ENCODE measurements at places on chromosomes 6 and 20. TPM values are rescaled to one million over a fixed set of nuclear protein-coding genes. Genes with fewer than 3 reads are reported as not detected.
A peak's percentile ranks its signal among the peaks of the same experiment; 100 is the strongest.

HUS1B gene
- polyA plus RNA-seq: 0.43 TPM

FOXQ1 gene
- polyA plus RNA-seq: 14.3 TPM

ANKRD66 gene
- polyA plus RNA-seq: not detected

KCNQ2 gene
- 9.6 TPM for polyA plus RNA-seq

RBPJL gene
- polyA plus RNA-seq: not detected

PRKN gene
- polyA plus RNA-seq: 12.9 TPM

ZC3H12D gene
- 0.63 TPM for polyA plus RNA-seq

RGS17 gene
- 3.2 TPM for polyA plus RNA-seq

DNA sequence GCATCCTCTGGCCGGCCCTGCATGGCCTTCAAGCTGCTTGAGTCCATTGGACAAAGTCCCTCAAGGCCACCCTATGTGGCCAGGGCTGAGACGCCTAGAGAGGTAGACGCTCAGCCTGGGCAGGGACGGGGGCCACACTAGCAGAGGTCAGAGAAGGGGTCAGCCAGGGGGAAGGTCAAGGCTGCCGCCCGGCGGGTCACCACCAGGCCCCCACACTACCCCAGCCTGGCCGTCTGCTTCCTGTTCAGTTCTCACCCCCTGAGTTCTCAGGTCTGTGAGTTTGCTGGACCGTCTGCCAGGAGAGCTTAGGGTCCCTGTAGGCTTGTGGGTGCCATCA, 37.3 kb downstream of the NTSR1 start:
- DNase-seq: no peak

- no peak for DNase-seq
Observed at GRCh38 chr6:36985417-36985807, 584 bp downstream of the MTCH1 start.

- no peak for DNase-seq
Observed at GRCh38 chr6:151803743-151804142, 3.7 kb upstream of the ESR1 start.

DNA sequence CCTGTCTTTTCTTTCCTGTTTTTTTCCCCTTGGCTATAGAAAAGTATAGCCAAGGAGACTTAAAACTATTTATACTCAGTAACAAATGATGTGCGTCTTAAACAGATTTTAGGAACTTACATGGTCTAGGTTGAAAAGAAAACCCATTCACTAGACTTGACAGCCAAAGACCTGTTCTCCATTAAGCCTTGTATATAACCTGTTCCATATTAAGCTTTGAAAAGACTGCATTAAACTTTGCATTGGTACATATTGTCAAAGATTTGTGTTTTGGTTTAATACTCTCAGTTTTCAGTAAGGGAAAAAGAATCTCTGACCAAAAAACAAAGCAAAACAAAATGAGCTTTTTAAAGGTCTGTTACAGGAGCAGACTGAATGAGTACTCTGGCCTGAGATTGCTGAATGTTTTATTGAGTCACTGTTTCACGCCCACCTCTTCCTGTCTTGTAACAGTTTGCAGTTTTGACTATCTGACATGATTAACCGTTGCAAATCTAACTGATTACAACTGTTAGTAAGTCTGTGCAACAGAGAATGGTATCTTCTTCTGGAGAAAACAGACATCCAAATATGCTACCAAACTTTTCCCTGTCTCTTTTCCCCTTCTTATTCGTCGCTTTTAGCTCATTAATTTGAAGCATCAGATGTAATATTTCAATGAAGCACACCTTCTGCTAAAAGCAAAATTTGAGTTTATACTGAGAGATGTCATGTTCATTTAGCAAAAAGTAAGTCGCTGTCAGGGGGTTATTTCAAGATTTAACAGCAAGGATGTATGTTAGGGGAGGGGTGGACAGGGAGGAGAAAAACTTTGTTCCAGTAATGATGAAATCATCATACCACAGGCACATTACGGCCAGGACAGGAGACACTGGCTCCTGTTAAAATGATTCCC, 59.1 kb upstream of the SUPT3H start:
- DNase-seq: no peak

GRCh38 chr6:29708432-29709179, 14.6 kb upstream of the HLA-F start:
- no peak for DNase-seq

GRCh38 chr6:139327038-139327437, 35.2 kb upstream of the TXLNB start:
- no peak for DNase-seq

DNA sequence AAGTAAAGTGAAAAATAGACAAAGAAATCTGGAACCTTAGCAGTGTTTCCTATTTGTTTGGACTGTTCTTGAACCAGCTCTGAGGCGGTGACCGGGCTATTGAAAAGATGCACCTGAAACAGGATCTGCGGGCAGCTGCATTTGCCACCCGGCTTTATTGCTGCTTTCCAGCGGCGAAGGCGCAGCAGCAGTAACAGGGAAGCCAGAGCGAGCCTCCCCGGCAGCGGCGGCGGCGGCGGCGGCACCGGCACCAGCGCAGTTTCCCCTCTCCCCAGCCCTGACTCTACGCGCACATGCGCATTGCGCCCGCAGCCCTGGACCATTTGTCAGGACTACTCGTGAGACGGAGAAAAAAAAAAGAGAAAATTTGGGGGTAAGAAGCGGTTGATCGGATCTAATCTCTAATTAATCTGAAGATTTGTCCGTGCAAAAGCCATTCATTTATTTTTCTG, at the start of gene L3MBTL3:
Gene L3MBTL3, plus strand, starts transcription at position 290 of the 452 bp plus-strand sequence. CDS start 24,119 bp downstream, outside the sequence.
- DNase-seq: peak; percentile 84

- no peak for DNase-seq
Observed at GRCh38 chr6:126540161-126540560, 200.2 kb downstream of the CENPW start.

DNA sequence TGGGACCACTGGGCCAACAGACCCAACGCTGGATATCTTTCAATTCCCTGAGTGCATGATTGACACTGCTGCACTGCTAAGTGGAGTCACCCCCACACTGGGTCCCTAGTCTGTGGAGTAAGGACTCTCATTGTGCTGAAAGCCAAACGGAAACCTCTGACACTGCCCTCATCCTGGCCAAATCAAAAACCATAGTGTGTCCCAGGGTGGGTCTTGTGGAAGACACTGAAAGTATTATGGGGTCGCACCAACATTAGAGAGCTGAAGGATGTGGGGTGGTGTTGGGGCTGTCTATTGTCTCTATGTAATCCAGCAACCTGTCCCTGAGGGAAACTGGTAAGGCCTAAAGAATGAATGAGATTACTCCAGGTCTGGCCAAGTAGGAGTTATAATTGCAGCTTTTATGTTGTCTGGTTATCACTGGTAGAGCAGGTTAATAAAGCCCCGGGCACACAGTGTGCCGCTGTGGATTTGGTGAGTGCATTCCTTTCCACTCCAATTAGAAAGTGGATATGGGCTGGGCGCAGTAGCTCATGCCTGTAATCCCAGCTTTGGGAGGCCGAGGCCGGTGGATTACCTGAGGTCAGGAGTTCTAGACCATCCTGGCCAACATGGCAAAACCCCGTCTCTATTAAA, 57.9 kb downstream of the HLA-A start:
- no peak for DNase-seq

GRCh38 chr6:162173466-162173865, 554.1 kb downstream of the PRKN start:
- no peak for DNase-seq

- no peak for DNase-seq
Observed at GRCh38 chr20:51460569-51461265, 81.8 kb downstream of the NFATC2 start.

GRCh38 chr6:19802656-19803055, 34.5 kb upstream of the ID4 start:
- no peak for DNase-seq

DNA sequence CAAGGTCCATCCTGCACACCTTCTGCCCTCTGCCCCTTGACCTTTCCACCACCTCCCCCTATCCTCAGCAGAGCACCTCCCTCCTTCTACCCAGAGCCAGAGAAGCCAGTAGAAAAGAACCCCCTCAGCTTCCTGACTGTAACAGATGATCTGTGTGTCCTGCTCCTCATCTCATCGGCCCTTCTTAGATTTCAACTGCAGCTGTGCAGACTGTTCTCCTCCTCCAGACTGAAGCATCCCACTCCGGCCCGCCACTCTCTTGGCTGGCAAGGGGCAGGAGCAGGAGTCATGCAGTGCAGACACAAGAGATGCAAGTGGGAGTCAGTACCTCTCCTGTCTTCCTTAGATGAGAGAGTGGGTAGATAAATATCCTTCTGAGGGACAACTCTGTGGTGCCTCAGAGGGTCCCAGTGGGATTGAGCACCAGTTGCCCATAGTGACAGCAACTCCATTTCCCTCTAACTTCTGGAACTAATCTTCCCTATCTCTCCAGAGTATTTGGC, 163.5 kb upstream of the MLN start:
- no peak for DNase-seq

- DNase-seq: no peak
Observed at GRCh38 chr6:85135376-85136094, 314.3 kb upstream of the NT5E start.

GRCh38 chr6:26445934-26446667, 5.8 kb downstream of the BTN3A3 start:
- no peak for DNase-seq

- no peak for DNase-seq
Observed at GRCh38 chr20:56609321-56609720, 19.8 kb upstream of the TFAP2C start.

GRCh38 chr6:44477293-44477894, 89.9 kb downstream of the CDC5L start:
- no peak for DNase-seq

DNA sequence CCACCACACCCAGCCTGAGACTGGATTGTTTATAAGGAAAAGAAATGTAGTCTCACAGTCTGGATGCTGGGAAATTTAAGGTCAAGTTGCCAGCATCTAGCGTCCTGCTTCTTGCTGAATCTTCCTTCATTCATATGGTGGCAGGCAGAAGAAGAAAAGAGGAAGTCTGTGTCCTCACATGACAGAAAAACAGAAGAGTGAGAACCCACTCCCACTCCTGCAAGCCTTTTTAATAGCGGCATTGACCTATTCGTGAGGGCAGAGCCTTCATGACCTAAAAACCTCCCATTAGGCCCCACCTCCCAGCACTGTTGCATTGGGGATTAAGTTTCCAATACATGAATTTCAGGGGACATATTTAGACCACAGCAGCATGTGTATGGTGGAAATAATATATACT, 160.8 kb upstream of the BMP2 start:
- DNase-seq: no peak
